M059J (cell line): ENCODE measurements at places on chromosomes 13 and 19. TPM values are rescaled to one million over a fixed set of nuclear protein-coding genes. Genes with fewer than 3 reads are reported as not detected.

- DNase-seq = no peak
These were observed 5.7 kb downstream of the ERF start for GRCh38 chr19:42249149-42249750.

DNA sequence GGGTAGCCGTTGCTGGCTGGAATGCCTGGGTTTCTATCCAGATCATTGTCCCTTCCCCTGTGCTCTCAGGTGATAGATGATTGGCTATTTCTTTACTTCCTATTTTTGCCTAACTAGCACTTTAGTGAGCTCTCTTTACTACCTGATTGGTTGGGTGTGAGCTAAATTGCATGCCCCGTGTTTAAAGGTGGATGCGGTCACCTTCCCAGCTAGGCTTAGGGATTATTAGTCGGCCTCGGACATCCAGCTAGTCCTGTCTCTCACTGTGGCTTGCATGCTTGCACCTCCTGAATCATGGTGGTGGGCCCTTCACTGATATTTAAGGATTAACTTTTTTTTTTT, 10.1 kb downstream of the TTYH1 start:
- no peak for DNase-seq

- peak; percentile 24 for DNase-seq
These were observed 209.3 kb downstream of the KCNRG start for GRCh38 chr13:50224534-50224933.

TMEM255B gene
- total RNA-seq = 0.44 and 3.5 TPM in 2 replicates

KIR3DL2 gene
- not detected in 2 replicates for total RNA-seq

GRCh38 chr13:43240278-43240677, 216.9 kb downstream of the DNAJC15 start:
- DNase-seq = no peak
